IPS DF 19.7 (cell line): ENCODE measurements at places on chromosomes 11 and 22.

- DNase-seq: no peak
Observed at GRCh38 chr22:24244144-24244787, 616 bp downstream of the GGT5 start.

GRCh38 chr11:13329670-13330356, 52.2 kb downstream of the BMAL1 start:
- no peak for DNase-seq

DNA sequence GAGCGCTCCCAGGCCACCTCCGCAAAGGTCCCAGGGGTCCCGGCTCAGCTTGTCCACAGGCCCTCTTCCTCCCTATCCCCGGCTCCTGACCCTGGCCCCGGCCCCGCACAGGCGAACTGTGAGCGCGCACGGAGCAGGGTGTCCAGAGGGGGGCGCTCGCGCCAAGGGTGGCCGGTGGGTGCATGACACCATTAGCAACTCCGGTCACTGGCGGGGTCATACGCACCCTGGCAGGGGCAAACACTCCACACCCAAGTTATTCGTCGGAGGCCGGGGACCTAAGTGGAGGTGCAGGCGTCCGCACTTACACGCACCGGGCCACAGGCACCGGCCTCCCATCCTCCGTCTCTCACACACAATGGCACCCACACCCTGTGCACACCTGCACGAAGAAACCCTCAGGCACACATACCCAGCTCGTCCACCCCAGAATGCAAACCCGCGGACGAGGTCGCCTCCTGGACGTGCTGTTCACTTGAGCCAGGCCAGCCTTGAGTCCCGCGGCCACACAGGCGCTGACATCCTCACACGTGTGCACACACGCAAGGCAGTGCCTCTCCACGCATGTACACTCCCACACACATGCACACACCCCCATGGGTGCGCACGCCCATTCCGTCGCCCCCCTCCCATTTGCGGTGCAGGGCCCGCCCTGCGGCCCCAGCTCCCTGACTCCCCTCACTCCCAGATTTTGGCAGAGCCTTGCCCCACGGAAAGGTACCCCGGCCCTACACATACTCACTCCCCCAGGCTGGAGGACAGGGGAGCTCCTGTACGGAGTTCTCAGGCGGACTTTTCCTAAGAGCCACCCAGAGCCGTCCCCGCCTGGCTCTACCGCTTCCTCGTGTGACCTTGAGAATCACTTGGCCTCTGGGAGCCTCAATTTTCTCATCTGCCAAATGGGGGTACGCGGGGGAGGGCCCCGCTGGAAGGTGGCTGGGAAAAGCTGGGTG, at the start of gene RASGRP2:
RASGRP2 (minus strand) TSS at position 552 of the 953 bp plus-strand sequence. CDS start 1,276 bp downstream, outside the sequence.
- DNase-seq: no peak

- no peak for DNase-seq
Observed at GRCh38 chr22:27745809-27746208, 55.7 kb downstream of the MN1 start.

- DNase-seq: peak; percentile 48
Observed at GRCh38 chr11:33996498-33997454, 54.8 kb upstream of the CAPRIN1 start.

GRCh38 chr22:39306456-39307361, 12.7 kb downstream of the RPL3 start:
- DNase-seq: no peak

GRCh38 chr11:66663741-66664296, 13.9 kb downstream of the RBM4B start:
- no peak for DNase-seq

GRCh38 chr11:59479906-59480305, 6.8 kb downstream of the OR4D10 start:
- no peak for DNase-seq
